ENCODE measurements at places on chromosomes 2 and 18.

GRCh38 chr2:1662606-1663180 lies 81.6 kb downstream of the PXDN start:
- peak; percentile 5 for DNase-seq

- DNase-seq: no peak
These were observed 46.5 kb downstream of the UNC50 start for GRCh38 chr2:98654699-98655495.

DNA sequence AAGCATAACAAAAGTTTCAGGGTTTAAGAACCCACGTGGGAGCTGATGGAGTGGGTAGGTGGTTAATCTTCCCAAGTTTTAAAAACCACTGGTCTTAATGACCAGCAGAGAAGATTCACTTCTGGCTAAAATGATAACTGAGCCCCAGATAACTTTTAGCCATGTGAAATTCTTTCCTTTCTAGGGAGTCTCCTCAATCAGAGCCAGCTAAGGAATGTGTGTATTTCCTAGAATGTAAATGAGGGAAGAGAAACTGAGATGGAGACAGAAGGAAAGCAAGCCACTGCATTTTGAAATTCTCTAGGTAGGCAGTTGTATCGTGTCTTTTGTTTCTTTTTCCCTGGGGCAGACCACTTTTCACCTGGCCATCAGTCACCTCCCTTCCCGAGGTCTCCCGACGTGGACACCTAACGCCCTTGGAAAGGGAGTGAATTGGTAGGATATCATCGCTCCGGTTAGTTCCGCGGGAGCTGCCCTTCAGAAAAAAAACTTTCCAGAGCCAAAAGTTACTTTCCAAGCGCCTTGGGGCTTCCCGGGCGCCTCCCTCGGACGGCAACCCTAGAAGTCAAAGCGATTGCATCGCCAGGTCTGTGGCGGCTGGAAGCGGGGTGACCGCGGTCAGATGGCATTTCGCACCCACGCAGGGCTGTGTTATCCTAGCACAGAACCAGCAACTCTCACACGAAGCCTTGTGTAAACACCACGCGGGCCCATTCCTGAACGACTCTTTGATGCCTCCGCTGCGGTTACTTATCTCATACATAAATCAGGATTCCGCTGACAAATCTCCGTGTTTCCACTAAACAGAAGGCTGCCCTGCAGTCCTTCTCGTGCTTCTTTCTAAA lies 1.3 kb downstream of the COLEC12 start:
- DNase-seq: no peak

DNA sequence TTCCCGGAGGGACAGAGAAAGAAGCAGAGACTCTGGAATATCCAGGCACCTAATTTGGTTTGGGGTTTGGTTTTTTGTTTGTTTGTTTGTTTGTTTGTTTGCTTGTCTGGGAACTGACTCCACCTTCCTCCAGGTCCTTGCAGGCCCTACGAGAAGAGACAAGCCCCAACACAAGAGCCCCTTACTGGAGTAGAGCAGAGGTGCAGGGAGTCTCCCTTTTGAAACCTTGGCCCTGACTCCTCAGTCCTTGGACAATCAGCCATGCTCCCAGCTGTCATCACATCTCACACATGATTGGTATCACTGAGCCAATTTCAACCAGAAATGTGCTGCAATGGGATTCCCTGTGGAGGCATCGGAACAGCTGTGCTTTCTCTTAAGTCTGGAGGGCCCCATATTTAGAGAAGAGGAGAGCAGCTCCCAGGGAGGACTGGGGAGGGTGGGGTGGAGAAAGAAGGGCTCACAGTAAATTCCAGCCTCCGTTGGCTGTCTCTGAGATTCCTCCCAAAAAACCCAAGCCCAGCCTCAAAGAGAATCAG lies 279.9 kb upstream of the NCKAP5 start:
- no peak for DNase-seq

DNA sequence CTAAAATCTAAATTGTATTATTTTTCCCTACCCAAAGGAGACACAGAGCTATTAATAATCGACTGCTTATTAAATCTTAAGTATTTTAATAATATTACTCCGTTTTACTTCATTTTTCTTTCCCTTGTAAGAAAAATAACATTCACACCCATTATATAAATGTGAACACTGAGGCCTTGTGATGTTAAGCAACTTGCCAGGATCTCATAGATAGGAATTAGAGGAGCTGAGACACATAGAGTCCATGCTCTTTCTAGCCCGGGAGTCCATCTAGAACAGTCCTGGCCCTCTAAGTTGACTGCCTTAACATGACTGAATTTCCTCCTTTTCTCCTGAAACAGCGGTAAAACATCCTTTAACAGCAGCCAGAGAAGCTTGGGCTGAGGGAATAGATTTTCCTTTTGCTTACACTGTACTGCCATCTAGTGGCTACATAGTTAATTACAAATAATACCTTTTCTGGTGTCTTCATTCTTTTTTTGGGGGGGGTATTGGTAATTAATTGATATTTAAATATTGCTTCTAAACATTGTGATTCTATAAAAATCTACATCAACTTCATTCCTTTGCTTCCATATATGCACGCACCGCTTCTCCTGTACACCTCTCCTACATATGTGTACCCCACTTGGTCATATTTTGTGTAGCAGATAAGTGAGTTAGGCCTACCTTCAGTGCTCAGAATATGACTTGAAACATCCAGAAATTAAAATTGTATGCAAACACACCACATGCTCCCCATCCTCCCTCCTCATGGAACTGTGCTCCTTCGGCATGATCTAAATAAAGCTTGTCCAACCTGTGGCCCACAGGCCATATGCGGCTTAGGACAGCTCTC lies 125.8 kb upstream of the HNMT start:
- DNase-seq: no peak

All from head of caudate nucleus (tissue), 42 donors.